Karpas-422 (cell line): ENCODE measurements at places on chromosomes 16 and 17. TPM values are rescaled to one million over a fixed set of nuclear protein-coding genes. Genes with fewer than 3 reads are reported as not detected.
A peak's percentile ranks its signal among the peaks of the same experiment; 100 is the strongest.

The BRD7 gene
- total RNA-seq = 59.6 and 66.0 TPM in 2 replicates

DNA sequence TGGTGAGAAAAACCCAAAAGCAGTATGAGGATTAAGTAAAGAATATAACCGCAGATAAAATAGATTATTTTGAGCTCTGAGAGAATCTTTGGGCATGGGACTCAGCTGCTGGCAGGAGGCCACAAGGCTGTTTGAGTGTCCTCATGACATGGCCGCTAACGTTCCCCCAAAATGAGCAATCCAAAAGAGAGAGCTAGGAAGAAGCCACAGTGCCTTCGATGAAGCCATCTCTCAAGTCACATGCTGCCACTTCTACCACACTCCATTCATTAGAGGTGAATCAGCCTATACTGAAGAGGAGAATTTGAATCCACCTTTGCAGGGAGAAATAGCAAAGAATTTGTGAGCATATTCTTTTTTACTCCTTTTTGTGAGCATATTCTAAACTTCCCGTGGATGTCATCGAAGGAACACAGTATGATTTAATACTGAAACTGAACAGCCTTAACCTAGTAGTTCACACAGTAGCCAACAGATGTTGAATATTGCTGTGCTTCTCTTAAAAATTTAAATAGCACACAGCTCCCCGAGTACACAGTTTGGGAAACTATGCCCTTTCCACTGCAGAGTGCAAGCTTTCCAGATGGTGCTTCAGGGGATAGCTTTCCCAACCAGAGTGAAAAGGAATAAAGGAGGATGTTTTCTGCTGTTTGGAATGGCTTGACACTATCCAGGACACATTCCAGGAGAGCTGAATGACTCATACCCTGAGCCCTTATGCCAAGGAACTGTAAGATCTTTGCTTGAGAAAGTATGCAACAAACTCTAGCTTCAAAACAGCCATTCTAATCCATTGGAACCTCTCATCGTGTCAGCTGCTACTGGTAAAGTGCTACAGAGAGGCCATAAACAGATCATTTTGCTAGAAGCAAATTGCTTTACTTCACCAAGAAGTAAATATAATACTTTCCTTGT lies 33.9 kb downstream of the ANKFY1 start:
- no peak for DNase-seq

- DNase-seq = no peak
Measured at GRCh38 chr17:28491286-28491685, 14.9 kb upstream of the FOXN1 start.

DNA sequence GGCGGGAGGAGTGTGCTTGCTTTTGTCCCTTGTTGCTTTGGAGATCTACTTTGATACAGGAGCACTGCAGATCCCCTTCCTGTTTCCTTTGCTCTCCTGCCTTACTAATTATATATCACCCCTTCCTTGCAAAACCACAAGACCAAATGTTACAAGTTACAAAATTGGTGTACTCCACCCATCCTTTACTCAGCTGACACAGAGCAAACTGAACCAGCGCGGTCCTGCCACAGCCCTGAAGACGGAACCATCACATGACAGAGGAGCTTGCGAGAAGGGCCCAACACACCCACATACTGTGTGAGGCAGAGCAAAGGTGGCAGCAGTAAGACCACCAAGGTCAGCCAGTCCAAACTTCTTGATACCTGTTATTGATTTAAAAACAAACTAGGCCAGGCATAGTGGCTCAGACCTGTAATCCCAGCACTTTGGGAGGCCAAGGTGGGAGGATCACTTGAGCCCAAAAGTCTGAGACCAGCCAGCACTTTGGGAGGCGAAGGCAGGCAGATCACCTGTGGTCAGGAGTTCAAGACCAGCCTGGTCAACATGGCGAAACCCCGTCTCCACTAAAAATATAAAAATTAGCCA lies 33.2 kb downstream of the CYTH1 start:
- no peak for DNase-seq

The PDIA2 gene
- total RNA-seq = 0.71 TPM in 1 of 2 replicates, not detected in the other

The GRIN2A gene
- total RNA-seq = not detected in 2 replicates

The INTS2 gene
- 18.7 and 34.7 TPM in 2 replicates for total RNA-seq

The CSH1 gene
- not detected in 2 replicates for total RNA-seq

DNA sequence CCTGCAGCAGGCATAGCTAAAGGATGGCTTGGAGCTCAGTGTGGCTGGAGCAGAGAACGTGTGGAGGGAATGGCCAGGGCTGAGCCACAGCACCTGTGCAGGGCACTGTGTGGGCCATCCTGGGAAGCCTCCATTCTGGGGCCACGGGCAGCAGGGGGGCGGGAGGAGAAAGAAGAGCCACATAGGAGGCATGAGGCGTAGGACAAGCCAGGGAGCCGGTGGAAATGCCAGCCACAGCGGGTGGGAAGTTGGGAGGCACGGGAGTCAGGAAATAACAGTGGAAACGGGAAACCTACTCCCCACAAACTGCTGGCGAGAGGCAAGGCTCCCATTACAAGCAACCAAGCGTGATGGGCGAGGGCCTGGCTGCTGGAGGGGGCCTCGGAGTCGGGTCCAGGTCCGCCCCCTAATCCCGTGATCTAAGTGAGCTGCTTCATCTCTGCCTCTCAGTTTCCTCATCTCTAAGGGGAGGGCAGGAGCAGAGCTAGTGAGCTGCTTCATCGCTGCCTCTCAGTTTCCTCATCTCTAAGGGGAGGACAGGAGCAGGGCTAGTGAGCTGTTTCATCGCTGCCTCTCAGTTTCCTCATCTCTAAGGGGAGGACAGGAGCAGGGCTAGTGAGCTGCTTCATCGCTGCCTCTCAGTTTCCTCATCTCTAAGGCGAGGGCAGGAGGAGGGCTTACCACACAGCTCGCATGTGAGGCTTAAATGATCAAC lies 104.9 kb downstream of the ADCY9 start:
- DNase-seq = no peak

GRCh38 chr17:7864995-7865650 lies 7.3 kb downstream of the CYB5D1 start:
- no peak for DNase-seq

The ADAD2 gene
- not detected in 2 replicates for total RNA-seq

- peak; percentile 69 for DNase-seq
Measured at GRCh38 chr17:81701288-81702071, 1.7 kb upstream of the MRPL12 start.

The ZNF778 gene
- total RNA-seq = 2.7 and 2.8 TPM in 2 replicates

DNA sequence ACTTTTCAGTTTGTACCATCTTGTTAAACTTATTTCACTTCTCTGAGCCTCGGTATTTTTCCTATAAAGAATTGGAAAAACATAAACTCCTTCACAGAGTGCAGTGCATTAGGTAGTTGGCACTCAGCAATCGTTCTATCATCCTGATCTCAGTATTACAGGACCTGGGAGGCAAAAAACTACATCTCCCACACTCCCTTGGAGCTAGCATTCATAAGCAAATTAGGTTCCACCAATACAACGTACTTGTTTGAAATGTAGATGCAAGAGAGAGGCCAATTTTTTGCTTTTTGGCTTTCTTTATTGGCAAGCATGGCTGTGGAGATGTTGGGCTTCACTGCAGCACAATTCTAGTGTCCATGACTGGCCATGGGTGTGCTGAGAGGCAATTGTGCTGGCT lies 285.2 kb downstream of the CA10 start:
- no peak for DNase-seq

- DNase-seq = no peak
Measured at GRCh38 chr16:87671221-87671620, 68.9 kb downstream of the JPH3 start.

The CCL4L2 gene
- 14.9 and 26.9 TPM in 2 replicates for total RNA-seq

The PLA2G10 gene
- total RNA-seq = not detected in 2 replicates

DNA sequence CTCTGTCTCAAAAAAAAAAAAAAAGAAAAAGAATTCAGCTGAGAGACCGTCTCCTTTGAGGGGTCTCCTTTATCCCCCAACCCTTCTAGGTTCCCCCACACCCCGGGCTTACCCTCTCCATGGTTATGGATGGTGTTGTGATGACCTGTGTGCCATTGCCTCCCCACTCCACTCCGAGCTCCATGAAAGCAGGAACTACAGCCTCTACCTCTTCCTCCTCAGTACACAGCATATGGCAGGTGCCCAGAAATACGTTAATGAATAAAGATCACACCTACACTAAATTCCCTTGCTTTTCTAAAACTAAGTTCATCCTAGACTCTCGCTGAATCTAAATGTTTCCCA lies 17.2 kb downstream of the COPRS start:
- DNase-seq = no peak

The CDH16 gene
- not detected in 2 replicates for total RNA-seq

DNA sequence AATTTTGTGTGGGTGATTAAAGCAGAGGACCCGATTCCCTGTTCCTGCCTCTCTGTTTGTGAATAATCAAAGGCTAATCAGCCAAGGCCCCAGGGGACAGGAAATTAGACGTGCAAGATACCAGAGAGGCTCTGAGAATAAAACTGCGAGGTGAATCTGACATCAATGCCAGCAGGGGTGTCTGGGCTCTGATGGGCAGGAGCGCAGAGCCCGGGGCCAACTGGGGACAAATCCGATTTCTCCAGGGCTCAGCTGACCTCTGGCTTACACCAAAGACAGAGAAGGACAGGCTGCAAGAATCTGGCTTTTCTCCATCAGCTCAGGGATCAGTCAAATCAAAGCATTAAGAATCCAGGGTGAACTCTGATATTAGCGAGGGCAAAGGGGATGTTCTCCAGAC lies 174.3 kb downstream of the XYLT1 start:
- DNase-seq = no peak

DNA sequence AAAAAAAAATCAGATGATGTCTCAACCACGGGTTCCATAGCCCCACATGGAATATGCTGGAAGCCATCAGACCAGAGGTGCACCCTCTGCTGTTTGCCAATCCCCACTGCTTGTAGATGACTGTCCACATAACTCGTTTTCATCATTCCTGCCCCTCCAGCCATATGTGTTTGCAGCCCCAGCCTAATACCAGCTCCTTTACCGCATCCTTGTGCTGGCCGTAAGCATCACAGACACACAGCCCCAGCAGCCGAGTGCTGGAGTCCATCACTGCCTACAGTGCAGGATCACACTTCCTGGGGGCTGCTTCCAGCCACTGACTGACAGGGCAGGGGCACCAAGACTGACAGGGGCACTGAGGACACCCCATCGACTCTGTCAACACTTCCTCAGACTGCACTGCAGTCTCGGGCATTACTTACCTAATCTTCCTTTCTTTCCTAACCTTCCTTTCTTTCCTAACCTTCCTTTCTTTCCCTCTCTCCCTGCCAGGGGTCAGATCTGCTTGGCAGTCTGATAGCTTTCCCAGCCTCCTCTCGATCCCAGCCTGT lies 5.0 kb downstream of the RCVRN start:
- no peak for DNase-seq

The KRTAP3-2 gene
- total RNA-seq = not detected in 2 replicates

DNA sequence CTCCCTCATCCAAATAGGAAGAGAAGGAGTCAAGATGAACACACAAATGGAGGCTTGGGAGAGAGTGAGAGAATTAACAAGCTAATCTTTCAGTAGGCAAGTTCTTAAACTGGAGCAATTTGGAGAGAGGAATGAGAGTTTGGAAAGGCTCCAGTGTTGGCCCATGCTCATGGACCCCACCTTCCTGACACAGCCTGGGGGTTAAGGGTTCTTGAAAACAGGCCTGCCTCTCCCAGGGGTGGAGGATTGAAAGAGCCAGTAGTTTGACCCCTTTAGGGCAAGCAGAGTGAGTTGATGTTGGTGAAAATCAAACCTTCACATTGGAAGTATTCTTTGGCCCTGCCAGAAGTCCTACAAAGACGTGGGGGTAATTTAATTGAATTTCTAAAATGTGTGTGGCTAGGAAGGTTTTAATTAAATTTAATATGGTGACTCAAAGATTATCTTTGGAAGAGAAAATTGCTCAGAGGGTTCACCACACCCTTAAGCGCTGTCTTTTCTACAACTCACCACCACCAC lies 5.8 kb downstream of the HOXB3 start:
- no peak for DNase-seq

- DNase-seq = no peak
Measured at GRCh38 chr17:69090365-69090764, 29.6 kb upstream of the ABCA9 start.

- DNase-seq = no peak
Measured at GRCh38 chr17:77281122-77281903, 140.5 kb downstream of the SEC14L1 start.

The PRSS8 gene
- not detected in 2 replicates for total RNA-seq

The NPIPB6 gene
- 0.47 and 8.3 TPM in 2 replicates for total RNA-seq

The RAB37 gene
- 0.07 TPM in 1 of 2 replicates, not detected in the other for total RNA-seq

The PPP1R27 gene
- 0.25 TPM in 1 of 2 replicates, not detected in the other for total RNA-seq

The P2RX5 gene
- 60.4 and 86.1 TPM in 2 replicates for total RNA-seq

DNA sequence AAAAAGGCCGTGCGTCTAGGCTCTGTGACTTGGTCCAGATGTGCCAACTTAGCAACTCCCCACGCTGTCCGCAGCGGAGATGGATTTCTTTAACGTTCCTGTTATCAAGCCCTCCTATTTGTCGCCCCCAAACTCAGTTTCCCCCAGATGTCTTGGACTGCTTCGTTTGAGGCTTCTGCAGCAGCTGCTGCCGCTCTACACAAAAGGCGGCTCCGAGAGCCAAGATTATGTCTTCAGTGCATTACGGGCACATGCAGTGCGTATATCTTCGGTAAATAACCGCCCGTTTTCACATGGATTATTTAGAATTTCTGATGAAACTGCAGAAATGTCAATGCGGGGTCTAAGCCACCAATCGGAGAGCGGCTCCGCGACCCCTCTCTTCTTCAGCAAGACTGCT lies 240.6 kb upstream of the ZFHX3 start:
- DNase-seq = no peak

- no peak for DNase-seq
Measured at GRCh38 chr17:49112936-49113335, 19.6 kb upstream of the B4GALNT2 start.

The GRB7 gene
- 0.18 and 1.5 TPM in 2 replicates for total RNA-seq

The CES3 gene
- total RNA-seq = 20.9 and 28.3 TPM in 2 replicates

DNA sequence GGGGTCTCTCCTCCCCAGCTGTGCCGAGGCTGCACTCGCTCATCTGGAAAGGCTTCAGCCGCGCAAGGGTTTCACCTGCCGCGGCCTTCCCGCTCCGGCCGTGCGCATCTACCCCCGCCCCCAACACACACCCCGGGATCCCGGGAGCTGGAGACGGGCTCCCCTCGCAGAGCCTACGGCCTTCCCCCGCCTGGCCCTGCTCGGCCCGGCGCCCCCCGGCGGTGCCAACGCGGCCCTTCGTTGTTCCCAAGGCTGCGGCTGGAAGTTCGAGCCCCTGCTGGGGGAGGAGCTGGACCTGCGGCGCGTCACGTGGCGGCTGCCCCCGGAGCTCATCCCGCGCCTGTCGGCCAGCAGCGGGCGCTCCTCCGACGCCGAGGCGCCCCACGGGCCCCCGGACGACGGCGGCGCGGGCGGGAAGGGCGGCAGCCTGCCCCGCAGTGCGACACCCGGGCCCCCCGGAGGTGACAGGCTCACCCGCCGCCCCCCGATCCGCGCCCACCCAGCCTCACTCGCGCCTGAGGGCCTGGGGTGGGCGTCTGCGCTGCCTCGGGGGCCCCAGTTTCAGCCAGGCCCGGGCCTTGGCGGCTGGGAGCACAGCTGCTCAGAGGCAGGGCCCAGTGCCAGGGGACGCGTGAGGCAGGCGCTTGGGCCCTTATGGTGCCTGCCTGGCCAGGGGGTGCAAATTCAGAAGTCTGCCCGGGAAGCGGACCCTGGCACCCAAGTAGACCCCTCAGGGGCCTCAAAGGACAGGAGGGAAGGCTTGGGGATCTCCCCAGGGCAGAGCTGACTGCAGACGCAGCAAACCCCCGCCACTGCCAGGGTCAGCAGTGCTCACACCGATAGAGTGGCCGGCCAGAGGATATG lies 11.2 kb downstream of the GALK1 start:
- DNase-seq = peak; percentile 90

- no peak for DNase-seq
Measured at GRCh38 chr16:4649744-4650442, 25.3 kb downstream of the MGRN1 start.

GRCh38 chr16:78133919-78134318 lies 34.5 kb downstream of the WWOX start:
- DNase-seq = no peak
